ENCODE measurements at places on chromosomes 7 and 10. TPM values are rescaled to one million over a fixed set of nuclear protein-coding genes. Genes with fewer than 3 reads are reported as not detected.

ZFYVE27 gene
- 15.0 TPM for total RNA-seq

CTAGE6 gene
- not detected for total RNA-seq

NPTX2 gene
- total RNA-seq = not detected

RBP3 gene
- not detected for total RNA-seq

MMD2 gene
- not detected for total RNA-seq

MRLN gene
- not detected for total RNA-seq

MAT1A gene
- total RNA-seq = not detected

- DNase-seq = no peak
Observed at GRCh38 chr7:33422825-33423645, 293.7 kb downstream of the BBS9 start.

- peak; percentile 39 for DNase-seq
Observed at GRCh38 chr10:13614530-13615332, 28.0 kb downstream of the PRPF18 start.

GRCh38 chr7:14841869-14842268 lies 60.7 kb downstream of the DGKB start:
- DNase-seq = peak; percentile 63

DNA sequence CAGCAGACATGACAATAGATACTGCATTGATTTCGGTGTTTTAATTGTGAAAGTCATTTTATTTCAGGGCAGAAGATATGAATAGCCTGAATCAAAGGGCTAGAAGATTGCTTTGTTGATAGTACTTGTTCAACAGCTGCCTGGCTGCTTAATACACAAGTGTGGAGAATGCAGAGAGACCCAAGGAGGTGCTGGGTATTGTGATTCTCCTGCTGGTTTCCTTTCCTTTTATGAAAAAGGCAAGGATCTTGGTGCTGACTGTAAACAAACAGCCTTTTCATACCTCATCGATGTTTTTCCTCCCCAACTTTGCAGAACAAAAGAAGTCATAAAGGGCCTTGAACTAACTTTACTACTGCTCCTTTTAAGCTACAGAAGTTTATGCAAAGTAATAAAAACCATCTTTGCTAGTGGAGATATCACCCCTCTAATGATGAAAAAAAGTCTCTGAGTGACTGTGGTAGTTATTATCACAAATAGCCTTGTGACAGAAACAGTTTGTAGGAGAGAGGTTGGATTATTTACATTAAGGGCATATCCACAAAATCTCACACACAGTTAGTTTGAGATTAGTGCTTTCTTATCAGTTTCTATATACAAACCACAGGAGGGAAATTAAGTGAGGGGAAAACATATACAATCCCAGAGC lies 800.0 kb downstream of the LRMDA start:
- DNase-seq = no peak

DNA sequence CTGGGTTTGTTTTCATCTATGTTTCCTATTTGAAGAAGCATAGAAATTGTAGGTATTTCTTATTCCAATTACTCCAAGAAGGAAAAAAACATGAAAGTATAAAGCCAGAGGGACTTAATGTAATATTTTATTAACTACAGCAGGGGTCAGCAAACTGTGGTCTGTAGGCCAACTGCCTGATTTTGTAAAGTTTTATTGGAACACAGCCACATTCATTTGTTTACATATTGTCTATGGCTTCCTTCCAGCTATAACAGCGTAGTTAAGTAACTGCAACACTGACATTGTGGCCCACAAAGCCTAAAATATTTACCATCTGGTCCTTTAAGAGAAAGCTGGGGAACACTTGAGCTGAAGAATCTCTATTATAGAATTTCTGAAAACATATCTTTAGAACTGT lies 306.2 kb downstream of the BICC1 start:
- DNase-seq = peak; percentile 97

GRCh38 chr7:12721286-12721830 lies 33.9 kb downstream of the ARL4A start:
- DNase-seq = no peak

GRCh38 chr10:58817201-58817846 lies 304.7 kb downstream of the BICC1 start:
- no peak for DNase-seq

DNA sequence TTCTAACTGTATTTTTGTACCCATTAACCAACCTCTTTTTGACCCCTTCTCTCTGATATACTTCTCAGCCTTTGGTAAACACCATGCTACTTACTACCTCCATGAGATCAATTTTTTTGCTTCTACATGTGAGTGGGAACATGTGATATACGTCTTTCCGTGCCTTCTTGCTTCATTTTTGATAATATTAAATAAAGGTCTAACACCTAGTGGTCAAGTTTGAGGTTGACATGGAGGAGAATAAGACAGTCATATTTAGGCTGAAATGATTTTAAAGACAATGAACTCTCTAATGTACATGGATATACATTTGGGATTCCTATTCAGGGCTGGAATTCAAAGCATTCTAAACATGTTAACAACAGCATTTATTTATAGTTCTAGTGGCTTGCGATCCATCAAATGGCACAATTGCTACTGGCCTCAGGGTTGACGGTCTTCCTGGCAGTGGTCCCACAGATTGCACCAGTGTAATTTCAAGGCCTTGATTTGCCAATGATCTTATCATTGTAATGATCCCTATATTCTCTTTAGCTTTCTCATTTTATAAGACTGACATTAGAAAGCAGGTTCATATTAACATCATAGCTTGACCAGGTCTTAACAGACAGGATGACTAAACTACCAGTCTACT lies 315.9 kb upstream of the ETV1 start:
- no peak for DNase-seq

GRCh38 chr7:79282070-79282694 lies 171.3 kb downstream of the MAGI2 start:
- DNase-seq = peak; percentile 71

GRCh38 chr10:44973323-44974081 lies 5.1 kb downstream of the DEPP1 start:
- DNase-seq = no peak

DNA sequence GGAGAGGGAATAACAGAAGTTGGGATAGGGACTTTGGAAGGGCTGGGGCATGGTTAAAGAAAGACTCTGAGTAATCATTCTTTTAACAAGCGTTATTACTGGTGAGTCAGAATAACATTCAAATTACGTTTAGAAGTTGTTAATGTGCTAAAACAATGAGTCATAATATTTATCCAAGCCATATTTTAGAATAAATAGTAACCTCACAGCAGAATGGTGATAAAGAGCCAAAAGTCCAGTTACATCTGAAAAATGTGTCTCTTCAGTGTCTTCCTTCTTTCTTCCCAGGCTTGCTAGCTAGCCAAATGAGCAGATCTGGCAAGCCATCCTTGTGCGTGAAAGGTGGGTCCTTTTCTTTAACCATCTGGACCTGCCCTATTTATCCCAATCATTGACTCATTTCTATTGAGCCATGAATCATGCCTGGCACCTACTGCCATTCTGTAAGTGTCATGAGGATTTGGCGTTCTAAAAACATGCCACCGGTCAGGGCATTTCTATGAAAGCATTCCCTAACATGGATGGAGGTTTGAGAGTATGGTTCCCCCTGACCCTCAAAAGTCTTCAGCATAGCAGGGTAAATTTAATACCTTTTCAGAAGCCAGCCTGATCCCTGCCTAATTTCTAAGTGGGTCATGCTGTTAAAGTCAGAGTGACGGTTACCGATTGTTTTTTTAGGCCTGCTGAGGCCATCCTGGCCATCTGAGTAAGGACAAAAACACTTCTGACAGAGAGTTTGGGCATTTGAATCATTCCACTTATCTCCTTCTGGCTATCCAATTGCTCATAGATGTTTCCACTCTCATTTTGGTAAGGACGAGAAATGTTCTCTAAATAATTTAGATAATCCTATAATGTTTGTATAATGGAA lies 26.9 kb downstream of the MYPN start:
- peak; percentile 99 for DNase-seq

GRCh38 chr10:75143353-75143752 lies 31.9 kb downstream of the SAMD8 start:
- DNase-seq = no peak

DNA sequence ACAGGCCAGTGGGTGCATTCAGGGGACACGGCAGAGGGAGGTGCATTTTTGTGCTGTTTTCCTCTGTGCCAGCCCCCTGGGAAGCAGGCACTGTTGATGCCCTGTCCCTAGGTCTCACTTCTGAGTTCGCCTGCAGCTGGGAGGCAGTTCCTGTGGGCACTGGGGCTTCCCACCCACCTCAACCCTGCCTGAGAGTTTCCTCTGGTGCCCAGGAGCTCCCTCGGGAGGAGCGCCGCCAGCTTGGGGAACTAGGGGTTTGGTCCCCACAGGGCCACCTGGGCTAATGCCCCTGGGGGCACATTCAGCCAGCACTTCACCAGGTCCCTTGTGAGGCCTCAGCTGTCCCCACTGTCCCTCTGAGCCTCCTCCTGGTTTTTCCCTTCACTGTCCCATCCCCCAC lies 178.2 kb upstream of the RHEB start:
- no peak for DNase-seq

GRCh38 chr10:33263453-33263852 lies 71.0 kb downstream of the NRP1 start:
- peak; percentile 98 for DNase-seq

DNA sequence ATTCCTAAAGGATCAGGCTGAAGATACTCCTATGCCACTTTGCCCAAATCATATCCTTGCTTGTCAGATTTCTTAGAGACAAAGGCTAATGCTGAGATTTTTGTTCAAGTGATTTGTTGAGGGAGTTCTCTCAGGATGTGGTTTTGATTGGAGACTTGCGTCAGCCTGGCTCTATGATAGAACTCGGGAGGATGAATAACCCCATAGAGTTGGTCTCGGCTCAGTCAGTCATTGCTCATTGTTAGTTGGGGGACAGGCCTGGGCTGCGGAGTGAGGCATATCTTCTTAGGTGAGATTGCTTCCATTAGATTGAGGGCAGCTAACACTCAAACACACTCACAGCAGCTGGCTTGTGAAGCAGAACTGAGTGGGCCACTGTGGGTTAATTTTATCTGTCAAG lies 203.4 kb downstream of the KIF20B start:
- DNase-seq = peak; percentile 32

DNA sequence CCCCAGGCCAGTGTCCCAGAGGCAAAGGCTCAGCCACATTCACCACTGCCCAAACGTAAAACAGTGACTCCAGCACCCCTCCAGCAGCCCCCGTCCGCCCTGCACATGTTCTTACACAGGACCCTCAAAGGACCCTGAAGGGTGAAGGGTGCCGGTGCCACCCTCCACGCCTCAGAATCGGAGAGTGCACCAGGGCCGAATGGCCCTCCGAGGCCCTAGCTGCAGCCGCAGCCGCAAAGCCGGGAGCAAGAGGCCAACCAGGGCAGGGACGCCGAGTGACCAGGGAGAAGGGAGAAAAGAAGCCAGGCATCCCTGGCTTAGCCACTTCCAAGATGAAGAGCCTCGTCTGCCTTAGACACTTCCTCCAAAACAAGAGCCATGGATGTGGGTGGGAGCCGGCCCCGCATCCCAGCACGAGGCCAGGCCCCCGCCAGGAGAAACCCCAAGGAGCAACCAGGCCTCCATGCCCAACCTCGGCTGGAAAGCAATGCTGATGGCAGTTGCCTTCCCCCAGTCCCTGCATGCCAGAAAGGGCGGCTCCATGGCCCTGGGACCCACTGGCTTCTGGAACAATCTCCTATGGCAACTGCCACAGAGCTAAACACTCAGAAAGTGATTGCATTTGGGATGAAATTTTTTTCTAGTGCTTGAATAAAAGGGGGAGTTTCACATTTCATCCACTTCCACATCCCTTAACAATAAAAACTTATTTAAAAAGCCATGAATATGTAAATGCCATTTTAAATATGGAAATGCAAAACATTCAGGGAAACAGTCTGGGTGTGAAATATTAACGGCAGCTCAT lies 92.3 kb downstream of the MAD1L1 start:
- DNase-seq = no peak

- no peak for DNase-seq
Observed at GRCh38 chr7:18222636-18223035, 195.0 kb upstream of the PRPS1L1 start.

DNA sequence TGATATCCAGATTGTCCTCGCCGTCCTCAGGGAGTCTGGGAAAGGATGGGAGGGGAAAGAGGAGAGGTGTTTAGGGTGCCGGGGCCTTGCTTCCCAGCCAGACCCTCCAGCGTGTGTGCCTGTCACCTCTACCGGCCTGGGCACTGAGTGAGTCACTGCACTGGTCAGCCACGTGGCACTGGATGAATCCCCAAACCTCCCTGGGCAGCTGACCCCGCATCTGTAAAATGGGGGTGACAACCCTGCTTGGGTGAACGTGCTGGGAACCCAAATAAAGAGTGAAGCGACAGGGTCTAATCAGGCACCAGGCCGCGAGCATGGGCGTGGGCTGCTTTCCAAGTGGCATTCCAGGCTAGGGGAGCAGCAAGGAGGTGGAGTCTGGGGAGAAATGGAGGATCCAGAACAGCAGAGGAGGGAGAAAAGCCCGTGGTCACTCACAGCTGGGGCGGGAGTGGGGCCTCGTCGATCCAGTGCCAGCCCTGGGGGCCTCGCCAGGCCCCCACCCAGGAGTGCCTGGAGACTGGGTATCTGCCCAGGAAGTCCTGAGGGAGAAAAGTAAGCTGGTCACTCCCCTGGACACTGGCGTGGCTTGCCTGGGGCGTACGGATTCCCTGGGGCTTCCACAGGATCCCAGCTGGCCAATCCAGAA lies 29.7 kb downstream of the KLRG2 start:
- no peak for DNase-seq

GRCh38 chr7:74542558-74543117 lies 88.9 kb downstream of the GTF2IRD1 start:
- DNase-seq = no peak

GRCh38 chr7:17075601-17076255 lies 193.9 kb upstream of the AGR3 start:
- DNase-seq = no peak

DNA sequence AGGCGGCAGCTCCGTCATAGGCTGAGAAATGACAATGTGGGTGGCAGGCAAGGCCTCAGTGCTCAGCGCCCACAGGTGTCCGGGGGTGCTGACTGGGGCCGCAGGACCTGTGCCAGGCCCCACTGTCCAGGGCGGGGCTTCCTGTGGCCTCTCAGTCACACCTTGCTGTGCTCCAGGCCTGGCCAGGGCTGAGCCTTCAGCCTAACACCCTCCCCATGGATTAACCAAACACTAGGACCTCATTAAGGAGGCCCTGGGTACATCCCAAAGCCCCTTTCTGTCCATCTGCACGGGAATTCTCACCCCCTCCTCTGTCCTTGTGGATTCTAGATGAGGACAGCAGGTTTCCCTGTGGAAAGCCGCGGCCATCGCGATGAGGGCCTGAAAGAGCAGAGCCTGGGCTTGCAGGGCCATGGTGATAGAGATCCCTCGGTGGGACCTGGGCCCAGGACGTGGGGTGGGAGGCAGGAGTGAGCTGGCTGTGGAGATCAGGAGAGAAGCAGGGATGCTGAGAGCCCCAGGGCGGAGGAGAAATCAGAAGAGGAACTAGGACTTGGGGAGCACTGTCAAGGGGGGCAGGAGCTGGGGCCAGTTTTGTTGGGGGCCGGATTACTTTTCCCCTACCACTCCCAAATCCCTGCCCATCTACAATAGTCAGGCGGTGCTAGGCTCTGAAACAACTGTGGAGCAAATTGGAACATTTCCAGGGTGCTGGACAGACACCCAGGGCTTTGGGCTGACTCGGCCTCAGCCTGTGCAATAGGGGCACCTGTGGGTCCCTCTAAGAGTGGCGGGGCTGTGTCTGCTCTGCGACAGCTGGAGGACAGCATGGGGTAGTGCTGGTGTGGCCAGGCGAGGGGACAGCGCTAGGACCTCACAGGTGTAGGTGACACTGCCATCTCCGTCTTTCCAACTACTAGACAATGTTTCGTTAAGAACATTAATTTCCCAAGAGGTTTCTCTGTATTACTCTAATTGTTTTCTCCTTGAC lies 23.3 kb upstream of the MNX1 start:
- no peak for DNase-seq

GRCh38 chr7:131221061-131221460 lies 106.6 kb upstream of the MKLN1 start:
- DNase-seq = no peak
